ENCODE measurements at places on chromosomes 1 and 21. TPM values are rescaled to one million over a fixed set of nuclear protein-coding genes. Genes with fewer than 3 reads are reported as not detected.

- DNase-seq = no peak
These were observed 2.0 kb downstream of the CHML start for GRCh38 chr1:241638099-241638682.

DNA sequence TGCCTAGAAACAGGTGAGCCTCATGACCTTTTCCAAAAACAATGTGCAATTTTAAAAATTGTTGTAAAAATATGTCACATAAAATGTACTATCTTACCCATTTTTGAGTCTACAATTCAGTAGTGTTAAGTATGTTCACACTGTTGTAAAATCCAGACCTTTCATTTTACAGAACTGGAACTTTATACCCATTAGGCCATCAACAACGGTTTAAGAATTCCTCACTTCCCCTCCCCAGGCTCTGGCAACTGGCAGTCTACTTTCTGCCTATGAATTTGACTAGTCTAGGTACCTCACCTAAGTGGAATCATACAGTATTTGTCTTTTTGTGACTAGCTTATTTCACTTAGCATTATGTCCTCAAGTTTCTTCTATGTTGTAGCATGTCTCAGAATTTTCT is 8.6 kb downstream of the CTSE start:
- DNase-seq = no peak

DNA sequence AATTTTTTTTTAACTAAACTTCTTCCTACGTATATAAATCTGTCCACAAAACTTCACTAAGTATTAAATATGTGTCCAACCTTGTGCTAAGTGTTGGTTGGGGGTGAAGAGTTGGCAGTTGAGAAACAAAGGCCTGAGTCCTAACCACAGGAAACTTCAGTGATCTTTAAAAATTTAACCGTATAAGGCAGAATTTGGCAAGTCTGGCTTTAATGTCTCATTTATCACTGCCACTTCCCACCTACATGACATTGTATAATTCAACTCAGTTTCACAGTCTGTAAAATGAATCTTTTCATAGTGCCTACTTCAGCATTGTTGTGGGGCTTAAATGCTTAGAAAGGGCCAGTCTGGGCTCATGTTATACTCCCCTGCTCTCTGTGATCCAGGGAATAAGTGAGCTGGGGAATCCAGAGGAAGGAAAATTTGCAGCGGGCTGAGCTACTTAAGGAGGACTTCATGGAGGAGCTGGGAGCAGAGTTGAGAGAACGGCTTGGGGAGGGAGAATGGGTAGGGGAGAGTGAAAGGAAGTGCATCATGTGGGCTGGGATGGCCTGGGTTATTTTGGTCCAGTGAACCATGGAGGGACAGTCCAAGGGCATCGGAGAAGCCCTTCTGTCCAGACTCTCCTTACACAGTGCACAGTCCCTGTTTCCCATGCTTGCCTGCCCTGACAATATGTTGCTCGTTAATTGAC is 14.5 kb downstream of the IFNAR2 start:
- DNase-seq = no peak

GRCh38 chr1:18913065-18913835 is 10.9 kb upstream of the ALDH4A1 start:
- peak; percentile 76 for DNase-seq

DNA sequence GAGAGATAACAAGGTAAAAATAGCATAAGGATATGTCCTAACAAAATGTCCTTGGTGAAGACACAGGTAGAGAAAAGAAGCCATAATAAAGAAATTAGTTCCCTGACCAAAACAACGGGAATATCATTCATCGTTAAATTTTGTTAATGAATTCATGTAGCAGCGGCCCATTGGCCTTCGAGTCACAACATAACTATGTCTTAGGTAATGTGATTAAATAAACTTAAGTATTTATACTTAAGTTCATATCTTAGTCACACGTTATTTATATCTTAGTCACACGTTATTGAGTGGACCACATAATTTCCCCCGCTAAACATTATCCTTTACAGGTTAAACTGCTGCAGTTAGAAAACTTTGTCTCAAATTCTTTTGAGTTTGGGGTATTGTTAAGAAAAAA is 1.2 kb downstream of the NEXN start:
- DNase-seq = no peak

DNA sequence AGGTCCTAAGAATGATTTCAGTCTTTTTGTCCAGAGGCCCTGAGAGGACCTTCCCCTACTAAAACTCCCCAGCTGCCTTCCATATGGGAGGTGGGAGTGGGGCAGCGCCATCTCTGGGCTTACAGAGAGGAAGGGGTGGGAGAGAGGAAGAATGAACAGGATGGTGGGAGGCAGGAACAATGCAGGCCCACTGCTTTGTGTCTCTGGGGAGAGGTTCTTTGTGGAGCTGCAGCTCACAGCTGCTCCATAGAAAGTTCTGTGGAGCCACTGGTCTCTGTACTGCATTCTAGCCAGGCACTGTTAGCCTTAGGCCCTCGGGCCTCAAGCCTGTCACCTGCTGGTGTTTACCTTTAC is 43.6 kb upstream of the A3GALT2 start:
- DNase-seq = no peak

DNA sequence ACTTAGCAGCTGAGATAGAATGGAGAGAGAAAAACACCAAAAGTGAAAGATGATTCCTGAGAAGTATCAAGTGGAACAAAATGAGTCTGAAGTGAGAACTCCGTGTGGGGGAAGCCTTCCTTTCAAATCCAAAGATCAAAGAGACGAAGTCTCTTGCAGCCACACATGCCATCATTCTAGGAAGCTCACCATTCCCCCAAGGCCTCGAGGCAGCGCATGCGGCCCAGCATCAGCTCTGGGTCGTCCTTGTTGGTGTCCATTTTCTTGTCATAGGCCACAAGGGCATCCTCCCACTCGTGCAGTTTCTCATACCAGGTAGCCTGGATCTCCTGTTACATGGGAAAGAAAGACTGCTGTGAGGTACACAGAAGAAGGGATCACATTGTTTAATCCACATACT is 32.2 kb upstream of the ANGPTL7 start:
- no peak for DNase-seq

DNA sequence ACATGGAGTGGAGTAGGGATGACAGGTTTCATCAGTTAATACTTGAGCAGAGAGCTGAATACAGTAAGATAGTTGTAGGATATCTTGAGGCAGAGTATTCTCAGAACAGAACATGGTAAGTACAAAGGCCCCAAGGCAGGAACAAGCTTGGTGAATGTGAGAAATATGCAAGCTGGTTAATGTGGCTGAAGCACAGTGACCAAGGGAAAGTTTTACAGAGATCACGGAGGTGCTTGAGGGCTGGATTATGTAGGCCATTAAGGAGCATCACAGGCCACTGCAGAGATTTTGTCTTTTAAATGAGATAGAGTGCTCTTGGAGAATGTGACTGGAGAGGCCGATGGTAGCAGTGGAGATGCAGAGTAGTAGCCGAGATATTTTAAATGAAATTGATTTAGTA is 54.0 kb upstream of the BOLA1 start:
- DNase-seq = no peak

- peak; percentile 44 for DNase-seq
These were observed 21.2 kb upstream of the PRKACB start for GRCh38 chr1:84122780-84123382.

The SYTL1 gene
- 6.8 TPM for total RNA-seq

The SLAMF7 gene
- 44.1 TPM for total RNA-seq

The AQP10 gene
- not detected for total RNA-seq

The TMEM53 gene
- total RNA-seq = 1.8 TPM

The CELA2B gene
- 0.41 TPM for total RNA-seq

The CFHR2 gene
- not detected for total RNA-seq

The ZNF697 gene
- 0.32 TPM for total RNA-seq

The IL12RB2 gene
- total RNA-seq = 75.9 TPM

The NFASC gene
- total RNA-seq = 0.13 TPM

The LCE1E gene
- not detected for total RNA-seq

The SPRR5 gene
- not detected for total RNA-seq

The RUSC1 gene
- total RNA-seq = 28.1 TPM

The FMO4 gene
- 1.8 TPM for total RNA-seq

All from activated T-cell treated with anti-CD3 and anti-CD28 coated beads, Interleukin-2, amount 50 U/mL, for 4 hours (primary cell).